Pulmonary artery endothelial cell (primary cell): ENCODE measurements at places on chromosomes 5 and 9. TPM values are rescaled to one million over a fixed set of nuclear protein-coding genes. Genes with fewer than 3 reads are reported as not detected.

DNA sequence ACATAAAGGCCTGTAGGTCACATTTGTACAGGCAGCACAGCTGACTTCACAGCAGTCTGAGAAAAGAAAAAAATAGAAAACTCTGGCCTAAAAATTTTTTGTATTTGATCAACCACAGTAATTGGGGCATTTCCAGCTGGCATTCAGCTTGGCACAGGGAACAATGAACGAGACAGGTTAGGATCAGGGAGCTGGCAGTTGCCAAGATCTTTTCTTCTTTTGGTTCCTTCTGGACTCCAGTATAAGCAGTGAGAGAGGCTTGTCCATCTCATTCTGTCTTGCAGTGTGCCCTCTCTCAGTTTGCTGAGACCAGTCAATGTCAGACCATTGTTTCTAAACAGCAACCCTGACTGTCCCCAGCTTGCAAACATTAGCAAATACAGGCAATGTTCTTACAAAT is 601.1 kb downstream of the TLR4 start:
- DNase-seq = no peak

DNA sequence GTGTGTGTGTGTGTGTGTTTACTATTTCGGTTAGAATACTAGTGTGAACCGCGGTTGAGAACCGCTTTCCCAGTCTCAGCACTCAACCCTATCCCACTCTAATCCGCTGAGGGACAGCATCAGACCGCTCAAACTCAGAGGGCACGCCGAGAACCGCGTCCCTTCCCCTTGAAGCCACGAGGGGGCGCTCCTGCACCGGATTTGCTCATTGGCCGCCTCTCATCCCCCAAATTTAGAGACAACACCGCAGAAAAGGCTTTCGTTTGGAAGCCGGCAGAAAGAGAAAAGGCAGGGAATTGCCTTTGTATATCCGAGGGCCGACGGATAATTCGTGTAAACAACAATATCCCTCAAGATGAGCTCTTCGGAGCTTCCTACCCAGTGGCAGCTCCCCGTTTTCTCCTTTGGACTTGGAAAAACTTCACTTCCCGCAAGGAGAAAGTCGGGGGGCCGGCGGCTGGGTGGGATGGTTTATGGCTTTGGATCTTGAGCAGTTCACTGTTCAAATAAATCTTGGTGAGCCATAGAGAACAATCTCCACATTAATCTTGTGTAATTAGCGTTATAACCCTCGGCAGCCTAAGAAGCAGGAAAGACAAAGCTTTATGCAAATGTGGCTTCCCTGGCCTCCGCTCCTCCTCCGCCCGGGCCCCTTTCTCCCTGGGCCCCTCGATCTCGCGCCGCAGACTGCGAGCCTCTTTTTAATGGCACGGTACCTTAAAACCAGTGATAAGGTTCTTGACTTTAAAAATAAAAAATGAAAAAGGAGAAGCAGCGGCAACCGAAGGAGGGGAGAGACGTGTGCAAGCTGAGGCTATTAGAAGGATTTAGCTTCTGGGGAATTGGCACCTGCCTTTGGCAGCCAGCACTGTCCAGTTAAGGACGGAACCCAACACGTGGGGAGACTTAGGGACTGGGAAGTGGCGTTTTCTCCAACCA is 296.8 kb downstream of the PARP8 start:
- DNase-seq = no peak

DNA sequence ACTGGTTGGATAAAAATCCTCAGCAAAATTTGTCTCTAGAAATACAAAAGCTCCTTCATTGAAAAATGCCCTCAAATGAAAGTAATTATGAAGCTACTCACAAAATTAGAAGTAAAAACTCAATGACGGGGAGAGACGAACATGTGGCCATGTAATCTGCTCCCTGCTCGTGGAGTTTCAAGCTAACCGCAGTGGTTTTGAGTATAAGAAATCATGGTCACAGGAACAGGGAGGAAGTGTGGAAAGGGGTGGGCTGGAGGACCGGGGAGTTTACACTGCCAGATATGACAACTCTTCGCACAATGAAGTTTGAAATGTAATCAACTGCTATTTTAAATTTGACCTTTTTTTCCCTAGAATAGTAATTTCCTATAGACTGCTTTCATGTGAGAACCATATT is 765.4 kb upstream of the DMAC1 start:
- no peak for DNase-seq

Gene TAF11L10
- not detected in 2 replicates for total RNA-seq
